WERI-Rb-1 (cell line): ENCODE measurements at places on chromosomes 3 and 15.

- DNase-seq = peak; percentile 88
Observed at GRCh38 chr3:58529516-58530353, 7.3 kb downstream of the ACOX2 start.

- no peak for DNase-seq
Observed at GRCh38 chr3:195207056-195207455, 63.9 kb downstream of the XXYLT1 start.

- no peak for DNase-seq
Observed at GRCh38 chr3:27202959-27203358, 166.2 kb downstream of the NEK10 start.

GRCh38 chr3:195401943-195402342, 40.9 kb downstream of the ACAP2 start:
- no peak for DNase-seq

- peak; percentile 46 for DNase-seq
Observed at GRCh38 chr15:77418966-77419835, 703 bp downstream of the PEAK1 start.

DNA sequence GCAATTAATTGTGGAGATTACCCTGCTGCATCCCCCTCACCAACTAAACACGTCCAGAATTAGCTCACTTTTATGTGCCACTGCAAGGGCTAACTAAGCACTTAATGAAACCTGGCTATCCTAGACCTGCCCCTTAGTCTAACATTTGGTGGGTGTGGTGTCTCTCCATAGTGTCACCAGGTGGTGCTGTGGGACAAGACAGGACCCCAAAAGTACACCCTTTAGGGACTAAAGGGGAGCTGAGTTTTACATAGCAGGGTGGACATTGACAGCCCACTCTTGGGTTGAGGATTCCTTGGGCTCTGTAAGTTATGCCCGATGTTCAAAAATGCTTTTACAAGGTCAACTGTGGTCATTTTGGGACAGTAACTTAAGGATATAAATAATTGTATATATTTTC, 5.7 kb downstream of the DUT start:
- DNase-seq = peak; percentile 25
